ENCODE measurements at places on chromosomes 12 and 14.

- H3K4me3 ChIP-seq = no peak overlapping the region
- DNase-seq = no peak
- peaks cover 31% of the 10 kb centered on the region for H3K4me1 ChIP-seq
- H3K27me3 ChIP-seq = no peaks in the 10 kb centered on the region
- H3K36me3 ChIP-seq = no peaks in the 10 kb centered on the region
Observed at GRCh38 chr12:110270125-110270962, 10.7 kb upstream of the ATP2A2 start.

DNA sequence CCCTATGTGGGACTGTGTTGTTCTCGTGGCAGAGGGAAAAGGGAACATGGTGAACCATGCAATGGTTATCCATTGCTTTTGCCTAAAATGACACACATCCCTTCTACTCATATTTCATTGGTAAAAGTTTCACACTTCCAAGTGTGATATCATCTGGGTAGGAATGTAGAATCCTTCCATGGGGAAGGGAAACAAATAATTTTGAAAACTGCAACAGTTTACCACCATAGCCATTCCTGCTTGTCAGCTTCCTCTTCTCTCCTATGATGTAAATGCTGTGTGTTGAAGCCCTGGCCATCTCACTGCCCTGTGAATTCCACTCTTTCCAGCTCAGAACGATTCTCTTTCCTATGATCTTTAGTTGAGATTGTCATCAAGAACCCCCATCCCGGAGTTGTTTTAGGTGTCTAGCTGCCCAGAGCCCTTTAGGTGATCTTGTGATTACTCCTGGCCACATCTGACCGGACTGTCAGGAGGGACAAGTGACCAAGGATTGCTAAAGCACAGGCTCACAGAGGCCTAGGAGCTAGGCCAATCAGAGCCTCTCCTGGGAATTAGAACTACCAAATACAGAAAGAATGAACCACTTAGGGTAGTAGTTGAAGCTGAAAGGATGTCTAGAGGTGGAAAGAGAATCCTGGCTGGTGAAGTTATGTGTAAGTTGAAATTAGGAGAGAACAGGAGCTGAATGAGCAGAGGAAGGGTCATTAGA, 84.6 kb downstream of the VCPKMT start:
- no peak for DNase-seq
- no peaks in the 10 kb centered on the region for H3K27me3 ChIP-seq
- H3K4me3 ChIP-seq = no peak overlapping the region

GRCh38 chr12:120892265-120892664, 11.9 kb downstream of the SPPL3 start:
- H3K36me3 ChIP-seq = no peaks in the 10 kb centered on the region
- H3K27me3 ChIP-seq = no peaks in the 10 kb centered on the region
- no peak for DNase-seq
- no peak overlapping the region for H3K27ac ChIP-seq
- H3K4me3 ChIP-seq = no peak overlapping the region

GRCh38 chr12:116881325-116881876, at the start of gene HRK:
Gene HRK (minus strand): TSS chr12:116881441. CDS start chr12:116881307, 134 bp downstream.
- DNase-seq = no peak
- H3K4me1 ChIP-seq = no peaks in the 10 kb centered on the region
- peak within 1 kb of the TSS; percentile 25 for H3K4me3 ChIP-seq
- no peak within 1 kb of the TSS for H3K27ac ChIP-seq
- no peaks in the 10 kb centered on the region for H3K36me3 ChIP-seq

GRCh38 chr12:43112101-43112920, 439.7 kb downstream of the ADAMTS20 start:
- H3K27me3 ChIP-seq = no peaks in the 10 kb centered on the region
- peaks cover 4% of the 10 kb centered on the region for H3K4me1 ChIP-seq
- peak; percentile 22 for DNase-seq
- no peak overlapping the region for H3K27ac ChIP-seq

DNA sequence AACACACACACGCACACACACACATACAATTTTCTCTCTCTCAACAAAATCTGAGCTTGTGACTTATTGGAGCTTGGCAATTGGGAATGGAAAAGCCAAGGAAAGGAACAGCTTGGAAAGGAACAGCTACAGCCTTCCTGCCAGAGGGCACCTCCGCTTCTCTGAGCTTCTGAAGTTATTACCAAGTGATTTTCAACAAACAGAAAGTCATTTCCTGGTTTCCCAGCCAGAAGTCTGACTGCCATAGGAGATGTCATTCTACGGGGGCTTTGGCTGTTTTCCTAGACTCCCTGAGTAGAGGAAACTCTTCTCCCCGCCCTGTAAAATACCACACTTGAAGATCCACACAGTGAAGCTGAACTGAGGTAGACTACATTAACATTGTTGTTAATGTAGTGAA, 198.3 kb downstream of the CFAP54 start:
- no peak overlapping the region for H3K27ac ChIP-seq
- H3K27me3 ChIP-seq = no peaks in the 10 kb centered on the region
- DNase-seq = no peak
- H3K36me3 ChIP-seq = no peaks in the 10 kb centered on the region
- no peaks in the 10 kb centered on the region for H3K4me1 ChIP-seq

GRCh38 chr12:92546635-92547348, 156.0 kb upstream of the PLEKHG7 start:
- H3K4me3 ChIP-seq = no peak overlapping the region
- H3K27me3 ChIP-seq = no peaks in the 10 kb centered on the region
- H3K4me1 ChIP-seq = peaks cover 4% of the 10 kb centered on the region
- H3K36me3 ChIP-seq = no peaks in the 10 kb centered on the region
- H3K27ac ChIP-seq = no peak overlapping the region

DNA sequence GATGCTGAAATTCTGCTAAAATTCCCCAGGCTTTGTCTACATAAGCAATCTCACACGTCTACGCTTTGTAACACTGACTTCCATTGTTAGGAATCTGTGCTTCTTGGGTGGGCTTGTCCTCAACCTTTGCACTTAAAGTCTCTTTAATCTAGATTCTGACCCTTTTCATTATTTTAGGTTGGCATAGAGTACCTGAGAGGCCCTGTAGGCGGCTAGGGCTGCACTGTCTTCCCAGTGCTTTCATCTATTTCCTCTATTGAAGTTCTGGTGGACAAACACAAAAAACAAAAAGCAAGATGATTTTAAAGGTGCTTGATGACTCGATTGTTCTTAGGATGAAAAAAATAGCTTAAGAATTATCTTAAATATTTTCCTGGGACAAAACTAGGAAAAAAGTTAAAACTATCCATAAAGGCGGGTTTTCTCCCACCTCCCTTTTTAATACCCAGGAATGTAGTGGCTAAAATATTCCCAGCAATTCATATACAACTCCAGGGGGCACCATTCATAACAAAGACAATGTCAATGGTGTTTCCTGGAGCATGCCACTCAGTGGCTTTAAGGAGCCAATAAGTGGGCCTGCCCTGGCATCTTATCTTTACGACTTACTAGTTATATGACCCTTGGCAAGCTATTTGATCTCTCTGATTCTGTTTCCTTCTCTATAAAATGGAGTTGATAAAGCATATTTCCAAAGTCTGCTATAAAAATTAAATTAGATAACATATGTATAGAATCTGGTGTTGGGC, 197.5 kb downstream of the STXBP6 start:
- H3K36me3 ChIP-seq = no peaks in the 10 kb centered on the region
- H3K27ac ChIP-seq = no peak overlapping the region
- H3K4me1 ChIP-seq = no peaks in the 10 kb centered on the region
- H3K27me3 ChIP-seq = no peaks in the 10 kb centered on the region
- no peak overlapping the region for H3K4me3 ChIP-seq

- DNase-seq = no peak
- H3K36me3 ChIP-seq = no peaks in the 10 kb centered on the region
- no peaks in the 10 kb centered on the region for H3K27me3 ChIP-seq
- H3K27ac ChIP-seq = no peak overlapping the region
- H3K4me3 ChIP-seq = no peak overlapping the region
Observed at GRCh38 chr14:31690056-31690455, 128.9 kb downstream of the NUBPL start.

DNA sequence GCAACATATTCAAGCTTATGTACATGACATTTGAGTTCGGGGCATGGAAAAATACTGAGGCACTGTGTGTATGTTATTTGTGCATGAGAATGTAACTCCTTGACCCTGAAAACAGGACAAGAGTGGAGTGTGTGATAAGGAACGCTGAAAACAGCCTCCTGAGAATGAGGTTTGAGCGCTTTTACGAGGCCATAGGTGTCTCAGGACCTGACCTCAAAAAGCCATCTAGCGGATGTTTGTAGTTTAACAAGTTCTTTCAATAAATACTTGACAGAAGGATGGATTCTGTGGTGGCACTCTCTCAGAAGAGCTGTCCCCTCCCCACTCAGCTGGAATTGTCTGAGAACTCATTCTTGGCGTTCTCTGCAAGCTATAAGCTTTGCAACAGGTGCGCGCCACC, 350.5 kb upstream of the TMTC1 start:
- H3K27me3 ChIP-seq = no peaks in the 10 kb centered on the region
- DNase-seq = no peak
- H3K36me3 ChIP-seq = no peaks in the 10 kb centered on the region

GRCh38 chr12:66196806-66197205, 7.8 kb downstream of the IRAK3 start:
- H3K27ac ChIP-seq = no peak overlapping the region
- no peaks in the 10 kb centered on the region for H3K36me3 ChIP-seq
- no peak overlapping the region for H3K4me3 ChIP-seq
- peaks cover 4% of the 10 kb centered on the region for H3K4me1 ChIP-seq

DNA sequence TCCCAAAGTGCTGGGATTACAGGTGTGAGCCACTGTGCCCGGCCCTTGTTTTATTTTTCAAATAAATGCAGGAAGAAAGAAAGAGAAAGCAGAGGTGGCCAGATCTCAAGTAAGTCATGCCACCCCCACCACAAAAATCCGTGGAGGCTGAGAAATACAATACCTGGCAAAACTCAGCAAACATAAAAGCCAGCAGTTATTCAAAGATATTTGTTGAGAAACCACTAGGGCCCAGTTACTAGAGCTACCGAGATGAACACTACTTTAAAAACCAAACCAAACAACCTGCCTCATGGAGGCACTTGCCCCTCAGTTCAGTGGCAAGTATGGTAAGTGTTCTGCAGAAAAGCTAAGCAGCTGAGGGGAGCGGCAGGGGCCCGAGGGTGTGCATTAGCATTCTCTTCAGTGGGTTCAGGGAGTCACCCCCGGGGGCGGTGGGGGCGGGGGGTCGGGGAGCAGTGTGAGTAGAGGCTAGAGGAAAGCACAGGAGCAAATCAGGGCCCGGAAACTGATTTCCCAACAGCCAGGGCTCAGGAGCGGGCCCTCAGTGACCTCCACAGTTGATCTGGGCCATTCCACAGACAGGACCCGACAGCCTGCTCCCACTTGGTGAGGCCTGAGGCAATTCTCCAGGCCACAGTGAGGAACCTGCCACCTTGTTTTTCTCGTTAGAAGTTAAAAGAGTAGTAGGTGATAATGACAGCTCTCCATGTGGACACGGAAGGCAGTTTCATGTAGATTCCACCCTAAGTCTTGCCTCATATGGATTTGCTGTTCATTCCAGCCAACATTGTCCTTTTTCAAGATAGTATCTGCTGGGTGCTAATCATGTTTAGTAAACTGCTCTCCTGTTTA, 8.6 kb downstream of the EVL start:
- DNase-seq = no peak
- H3K27me3 ChIP-seq = no peaks in the 10 kb centered on the region
- no peaks in the 10 kb centered on the region for H3K36me3 ChIP-seq
- peaks cover 20% of the 10 kb centered on the region for H3K4me1 ChIP-seq
- H3K27ac ChIP-seq = no peak overlapping the region

GRCh38 chr14:64806862-64807495, 72.7 kb downstream of the SPTB start:
- H3K4me3 ChIP-seq = peak overlapping the region; percentile 9
- H3K27ac ChIP-seq = peak overlapping the region; percentile 78
- peaks cover 23% of the 10 kb centered on the region for H3K4me1 ChIP-seq
- DNase-seq = no peak

DNA sequence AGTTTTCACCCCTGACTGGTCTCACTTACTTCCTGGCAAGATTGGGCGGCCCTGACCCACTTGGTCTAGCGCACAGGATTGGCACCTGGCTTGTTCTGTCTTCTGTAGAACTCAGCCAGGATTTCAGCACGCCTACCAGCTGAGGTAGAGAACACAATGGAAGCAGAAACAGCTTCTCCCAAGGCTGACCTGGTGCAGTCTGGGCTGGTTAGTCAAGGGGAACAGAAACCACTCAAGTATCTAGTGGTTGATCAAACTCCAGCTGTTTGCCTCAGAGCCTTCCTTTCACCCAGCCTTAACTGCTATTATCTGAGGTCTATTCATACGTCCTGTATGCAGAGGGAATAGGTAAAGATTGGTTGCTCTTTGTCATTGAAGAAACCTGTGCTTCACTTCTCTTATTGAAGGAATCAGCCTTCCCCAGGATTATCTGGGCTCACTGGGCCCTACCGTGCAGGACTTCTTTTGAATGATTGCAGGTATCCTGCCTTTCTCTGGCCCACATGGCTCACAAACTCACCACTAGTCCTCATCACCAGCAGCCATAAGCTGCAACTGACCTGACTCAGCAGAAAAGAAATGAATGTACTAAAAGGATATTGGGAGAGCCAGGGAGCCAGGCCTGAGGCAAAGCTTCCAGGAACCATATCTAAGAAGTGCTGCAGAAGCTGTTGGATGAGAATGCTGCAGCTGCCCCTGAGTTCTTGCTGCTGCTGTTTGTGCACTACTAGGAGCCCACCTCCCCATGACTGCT, 2.5 kb upstream of the PLEKHD1 start:
- no peaks in the 10 kb centered on the region for H3K4me1 ChIP-seq
- peaks cover 58% of the 10 kb centered on the region for H3K27me3 ChIP-seq
- H3K4me3 ChIP-seq = no peak overlapping the region
- DNase-seq = no peak

GRCh38 chr12:66500091-66500490, 178.8 kb downstream of the GRIP1 start:
- no peaks in the 10 kb centered on the region for H3K36me3 ChIP-seq

DNA sequence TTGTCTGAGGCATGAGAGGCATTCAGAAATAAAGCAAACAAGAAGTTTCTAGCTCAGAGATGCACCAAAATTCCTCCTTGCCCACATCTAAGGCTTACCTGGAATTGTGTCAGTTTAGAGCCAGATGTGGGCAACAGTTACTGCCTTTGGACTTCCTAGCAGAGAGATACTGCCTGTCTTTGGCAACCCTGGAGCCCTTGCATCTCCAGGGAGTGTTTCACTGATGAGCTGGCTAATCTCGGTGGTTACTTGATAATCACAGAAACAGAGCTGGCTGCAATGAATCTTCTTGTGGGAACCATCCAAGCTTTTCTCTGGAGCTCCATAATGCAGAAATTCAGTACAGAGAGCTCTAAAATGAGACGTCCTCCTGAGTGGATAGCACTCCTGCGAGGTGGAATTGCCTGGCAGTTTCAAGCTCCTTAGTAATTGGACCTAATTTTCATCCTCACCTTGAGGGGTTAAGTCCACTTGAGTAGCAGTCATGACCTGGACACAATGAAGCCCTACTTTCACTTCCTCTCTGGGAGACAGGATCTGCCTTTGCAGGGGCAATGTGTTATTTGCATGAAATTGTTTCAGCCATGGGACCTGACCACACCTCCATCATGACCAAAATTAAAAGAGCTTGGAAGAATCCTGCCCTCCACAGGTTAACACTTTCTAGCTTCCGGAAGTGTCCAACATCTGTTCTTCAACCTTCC, 108.8 kb upstream of the ARHGAP5 start:
- DNase-seq = no peak
- H3K4me3 ChIP-seq = no peak overlapping the region
- peaks cover 11% of the 10 kb centered on the region for H3K4me1 ChIP-seq
- H3K27me3 ChIP-seq = no peaks in the 10 kb centered on the region
